CD4-positive, alpha-beta T cell (primary cell): ENCODE measurements at places on chromosomes 3 and 15.

DNA sequence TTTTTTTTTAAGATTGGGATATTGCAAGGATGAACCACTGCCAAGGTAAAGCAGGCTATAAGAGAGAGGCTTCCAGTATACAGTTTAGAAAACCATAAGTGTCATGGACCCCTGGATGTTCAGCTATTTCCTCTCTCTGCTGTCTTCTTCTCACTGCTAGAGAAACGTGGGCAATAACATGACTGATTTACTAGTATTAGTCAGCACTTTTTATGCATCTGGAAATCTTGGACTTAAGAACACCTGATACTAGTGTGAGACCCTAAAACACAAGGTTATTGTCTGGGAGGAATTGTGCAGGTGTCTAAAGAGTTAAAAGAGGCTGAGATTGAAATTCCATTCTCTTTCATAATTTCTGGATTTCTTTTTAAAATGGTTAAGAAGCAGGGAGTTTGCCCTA, 460.6 kb upstream of the MCTP2 start:
- DNase-seq = no peak
- H3K4me3 ChIP-seq = no peak overlapping the region
- no peaks in the 10 kb centered on the region for H3K4me1 ChIP-seq
- no peaks in the 10 kb centered on the region for H3K36me3 ChIP-seq

DNA sequence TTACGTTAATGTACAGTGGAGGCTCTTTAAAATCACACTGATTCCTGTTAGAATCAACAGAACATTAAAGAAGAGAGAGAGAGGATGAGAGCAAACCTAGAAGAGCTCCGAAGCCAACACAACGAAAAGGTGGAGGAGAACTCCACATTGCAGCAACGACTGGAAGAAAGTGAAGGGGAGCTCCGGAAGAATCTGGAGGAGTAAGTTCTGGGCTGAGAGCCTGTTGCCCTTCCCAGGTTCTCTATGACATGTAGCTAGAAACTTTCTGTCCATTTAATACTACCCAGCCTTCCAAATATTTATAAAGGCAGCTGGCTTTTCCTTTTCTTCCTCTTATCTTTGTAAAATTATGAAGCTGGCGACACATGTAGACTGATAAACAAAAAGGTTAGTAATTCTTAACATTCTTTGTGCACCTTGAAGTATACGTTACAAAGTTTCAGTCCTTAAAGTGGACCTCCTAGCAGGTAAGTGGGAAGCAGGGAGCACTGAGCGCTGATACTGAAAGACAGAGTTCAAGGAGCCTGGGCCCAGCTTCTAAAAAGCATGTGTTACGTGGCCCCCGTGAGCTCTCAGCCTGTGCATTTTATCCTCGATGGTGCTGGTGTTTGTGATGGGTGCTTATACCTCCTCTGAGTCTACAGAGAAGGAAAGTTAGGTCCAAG, 75.9 kb downstream of the CGNL1 start:
- H3K27me3 ChIP-seq = no peaks in the 10 kb centered on the region
- no peak for DNase-seq
- no peak overlapping the region for H3K4me3 ChIP-seq
- no peaks in the 10 kb centered on the region for H3K4me1 ChIP-seq
- no peaks in the 10 kb centered on the region for H3K36me3 ChIP-seq

DNA sequence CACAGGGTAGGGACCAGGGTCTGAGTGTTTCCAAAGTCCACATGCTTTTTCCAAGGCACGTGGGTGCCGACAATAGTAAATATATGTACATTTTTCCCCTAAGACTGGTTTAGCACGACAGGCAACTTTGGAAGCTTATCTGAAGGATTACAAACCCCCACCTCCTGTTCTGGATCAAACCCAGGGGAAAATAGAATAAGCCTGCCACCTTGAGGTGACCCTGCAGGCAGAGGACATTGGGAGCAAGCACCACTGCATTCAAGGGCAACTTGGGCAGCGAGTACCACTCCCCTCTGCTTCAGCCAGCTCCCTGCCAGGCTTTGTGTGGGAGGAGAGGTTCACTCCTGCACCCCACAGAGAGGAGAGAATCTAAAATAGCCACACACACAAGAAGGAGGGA, 44.8 kb downstream of the KBTBD12 start:
- no peaks in the 10 kb centered on the region for H3K4me1 ChIP-seq
- no peak overlapping the region for H3K4me3 ChIP-seq
- peak; percentile 3 for DNase-seq
- no peak overlapping the region for H3K27ac ChIP-seq

- DNase-seq = no peak
- H3K36me3 ChIP-seq = no peaks in the 10 kb centered on the region
- H3K27ac ChIP-seq = no peak overlapping the region
- H3K4me3 ChIP-seq = no peak overlapping the region
Measured at GRCh38 chr15:68586274-68586961, 7.6 kb downstream of the CORO2B start.

- H3K27me3 ChIP-seq = no peaks in the 10 kb centered on the region
- no peaks in the 10 kb centered on the region for H3K4me1 ChIP-seq
- no peaks in the 10 kb centered on the region for H3K36me3 ChIP-seq
- DNase-seq = no peak
- H3K4me3 ChIP-seq = no peak overlapping the region
Measured at GRCh38 chr3:55701997-55702396, 214.9 kb upstream of the WNT5A start.

GRCh38 chr3:112304611-112305010, 10.6 kb upstream of the SLC9C1 start:
- DNase-seq = no peak
- no peak overlapping the region for H3K27ac ChIP-seq
- H3K36me3 ChIP-seq = no peaks in the 10 kb centered on the region

DNA sequence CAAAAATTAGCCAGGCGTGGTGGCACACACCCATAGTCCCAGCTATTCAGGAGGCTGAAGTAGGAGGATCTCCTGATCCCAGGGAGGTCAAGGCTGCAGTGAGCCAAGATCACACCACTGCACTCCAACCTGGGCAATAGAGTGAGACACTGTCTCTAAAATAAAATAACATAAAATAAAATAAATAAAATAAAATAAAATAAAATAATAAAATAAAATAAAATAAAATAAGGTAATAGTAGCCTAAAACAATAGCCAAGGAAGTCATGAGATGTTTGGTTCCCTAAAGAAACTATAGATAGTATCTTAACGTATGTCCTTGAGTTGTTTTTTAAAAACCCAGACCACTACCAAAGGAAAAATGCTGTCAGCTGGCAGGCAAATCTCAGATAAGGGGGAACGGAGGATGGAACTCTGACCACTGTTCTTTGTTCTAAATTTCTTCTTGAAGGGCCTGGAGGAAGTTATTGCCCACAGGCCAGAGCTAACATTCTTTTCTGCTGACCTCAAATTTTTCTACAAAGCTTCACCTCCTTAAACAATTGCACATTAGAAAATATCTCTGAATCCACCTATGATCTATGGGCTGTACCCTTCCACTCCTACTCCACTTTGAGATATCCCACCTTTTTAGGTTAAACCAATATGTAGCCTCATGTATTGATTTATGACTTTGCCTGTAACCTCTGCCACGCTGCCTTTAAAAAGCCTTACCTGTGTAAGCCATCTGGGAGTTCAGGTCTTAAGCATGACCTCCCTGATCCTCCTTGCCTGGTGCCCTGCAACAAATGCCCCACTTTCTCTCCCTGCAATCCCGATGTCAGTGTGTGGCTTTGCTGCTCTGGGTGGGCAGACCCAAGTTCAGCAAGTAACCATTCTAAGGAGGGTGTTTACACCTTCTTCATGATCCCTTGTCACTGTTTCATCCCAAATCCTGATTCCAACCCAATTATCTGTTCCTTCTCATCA, 126.2 kb upstream of the BHLHE40 start:
- H3K27ac ChIP-seq = no peak overlapping the region
- no peak overlapping the region for H3K4me3 ChIP-seq
- peaks cover 41% of the 10 kb centered on the region for H3K4me1 ChIP-seq
- H3K36me3 ChIP-seq = no peaks in the 10 kb centered on the region
- no peak for DNase-seq
- no peaks in the 10 kb centered on the region for H3K27me3 ChIP-seq

- no peak overlapping the region for H3K4me3 ChIP-seq
- H3K27me3 ChIP-seq = peaks cover 3% of the 10 kb centered on the region
- H3K27ac ChIP-seq = no peak overlapping the region
- no peaks in the 10 kb centered on the region for H3K4me1 ChIP-seq
- no peak for DNase-seq
- no peaks in the 10 kb centered on the region for H3K36me3 ChIP-seq
Measured at GRCh38 chr15:38201714-38202113, 50.9 kb upstream of the SPRED1 start.

GRCh38 chr3:87318617-87319021, 42.2 kb upstream of the POU1F1 start:
- no peak overlapping the region for H3K27ac ChIP-seq
- no peaks in the 10 kb centered on the region for H3K27me3 ChIP-seq
- no peaks in the 10 kb centered on the region for H3K36me3 ChIP-seq
- DNase-seq = no peak
- no peak overlapping the region for H3K4me3 ChIP-seq

DNA sequence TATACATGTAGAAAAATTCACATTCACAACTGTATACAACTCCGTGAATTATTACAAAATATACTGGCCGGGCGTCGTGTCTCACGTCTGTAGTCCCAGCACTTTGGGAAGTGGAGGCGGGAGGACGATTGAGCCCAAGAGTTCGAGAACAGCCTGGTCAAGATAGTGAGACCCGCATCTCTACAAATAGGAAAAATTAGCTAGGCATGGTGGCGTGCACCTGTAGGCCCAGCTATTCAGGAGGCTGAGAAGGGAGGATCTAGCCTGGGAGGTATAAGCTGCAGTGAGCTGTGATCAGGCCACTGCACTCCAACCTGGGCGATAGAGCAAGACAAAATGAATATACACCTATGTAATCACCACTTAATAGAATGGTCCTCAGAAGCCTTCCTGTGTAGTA, 1.3 kb downstream of the RAD51 start:
- no peak overlapping the region for H3K4me3 ChIP-seq
- no peak overlapping the region for H3K27ac ChIP-seq
- no peaks in the 10 kb centered on the region for H3K27me3 ChIP-seq
- DNase-seq = no peak
- peaks cover 23% of the 10 kb centered on the region for H3K4me1 ChIP-seq

DNA sequence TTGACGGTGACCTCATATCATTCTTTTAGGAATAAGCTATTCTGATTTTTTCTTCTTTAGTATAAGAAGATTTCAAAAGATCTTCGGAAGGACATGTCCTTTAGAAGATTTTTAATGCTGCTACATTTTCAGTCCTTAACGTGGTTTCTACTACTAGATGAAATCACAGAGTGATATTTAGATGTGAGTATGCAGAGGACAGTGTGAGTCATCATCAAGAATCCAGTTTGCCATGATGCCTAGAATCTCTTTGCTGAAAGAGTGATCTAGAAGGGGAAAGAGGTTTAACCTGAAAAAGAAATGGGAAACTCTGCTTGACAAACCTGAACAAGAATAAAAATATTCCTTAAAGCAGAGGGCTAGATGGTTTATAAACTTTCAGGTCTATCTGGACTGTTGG, 43.2 kb downstream of the SLC7A14 start:
- peaks cover 2% of the 10 kb centered on the region for H3K27me3 ChIP-seq
- H3K4me1 ChIP-seq = no peaks in the 10 kb centered on the region
- no peak overlapping the region for H3K27ac ChIP-seq

DNA sequence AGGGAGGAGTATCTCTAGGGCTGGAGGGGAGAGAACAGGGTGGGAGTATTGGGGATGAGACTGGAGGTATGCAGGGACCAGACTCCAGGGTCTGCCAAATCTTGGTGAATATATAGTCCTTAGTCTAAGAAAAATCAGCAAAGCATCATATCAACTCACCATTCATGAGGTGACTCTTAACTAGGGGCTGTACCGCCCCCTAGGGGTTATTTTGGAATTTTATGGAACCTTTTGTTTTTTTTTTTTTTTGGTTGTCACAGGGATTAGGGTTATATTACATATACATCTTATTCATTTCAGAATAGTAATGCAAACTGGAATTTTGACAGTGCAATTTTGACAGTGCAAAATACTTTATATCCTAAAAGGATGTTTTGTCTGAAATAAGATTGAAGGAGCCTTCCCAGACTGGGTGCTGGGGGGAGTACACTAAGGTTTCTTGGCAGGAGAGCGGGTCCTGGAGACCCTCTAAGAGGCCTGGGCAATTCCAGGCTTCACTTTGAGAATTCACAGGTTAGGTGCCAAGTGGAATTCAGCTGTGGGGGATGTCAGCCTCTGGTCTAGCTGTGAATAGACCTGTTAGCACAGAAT, 7.5 kb downstream of the CMTM7 start:
- peaks cover 56% of the 10 kb centered on the region for H3K4me1 ChIP-seq
- peak; percentile 18 for DNase-seq
- H3K27me3 ChIP-seq = no peaks in the 10 kb centered on the region
- H3K27ac ChIP-seq = peak overlapping the region; percentile 13

GRCh38 chr15:83498374-83498773, 51.2 kb downstream of the SH3GL3 start:
- H3K36me3 ChIP-seq = no peaks in the 10 kb centered on the region
- no peak for DNase-seq
- H3K4me1 ChIP-seq = no peaks in the 10 kb centered on the region
- no peaks in the 10 kb centered on the region for H3K27me3 ChIP-seq

GRCh38 chr3:101976473-101976872, 127.2 kb downstream of the NFKBIZ start:
- no peaks in the 10 kb centered on the region for H3K36me3 ChIP-seq
- H3K4me3 ChIP-seq = no peak overlapping the region
- DNase-seq = no peak
- no peak overlapping the region for H3K27ac ChIP-seq

- H3K36me3 ChIP-seq = no peaks in the 10 kb centered on the region
- no peak overlapping the region for H3K27ac ChIP-seq
- peaks cover 2% of the 10 kb centered on the region for H3K27me3 ChIP-seq
- DNase-seq = no peak
- no peak overlapping the region for H3K4me3 ChIP-seq
Measured at GRCh38 chr3:124811436-124811835, 75.7 kb downstream of the ITGB5 start.

DNA sequence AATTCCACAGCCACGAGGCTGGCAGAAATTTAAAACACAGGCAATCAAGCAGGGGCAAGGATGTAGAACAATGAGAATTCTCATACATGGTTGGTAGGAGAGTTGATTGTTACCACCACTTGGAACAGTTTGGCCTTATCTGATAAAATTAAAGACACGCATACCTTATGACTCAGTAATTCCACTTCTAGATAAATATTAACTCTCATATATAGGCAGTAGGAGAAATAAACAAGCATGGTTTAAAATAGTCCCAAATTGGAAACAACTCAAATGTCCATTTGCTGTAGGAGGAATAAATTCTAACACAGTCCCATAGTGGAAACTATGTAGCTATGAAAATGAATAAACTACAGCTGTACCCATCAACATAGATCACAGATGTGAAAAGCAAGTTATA, 42.3 kb upstream of the USP3 start:
- DNase-seq = no peak
- no peak overlapping the region for H3K27ac ChIP-seq
- H3K4me1 ChIP-seq = peaks cover 7% of the 10 kb centered on the region

DNA sequence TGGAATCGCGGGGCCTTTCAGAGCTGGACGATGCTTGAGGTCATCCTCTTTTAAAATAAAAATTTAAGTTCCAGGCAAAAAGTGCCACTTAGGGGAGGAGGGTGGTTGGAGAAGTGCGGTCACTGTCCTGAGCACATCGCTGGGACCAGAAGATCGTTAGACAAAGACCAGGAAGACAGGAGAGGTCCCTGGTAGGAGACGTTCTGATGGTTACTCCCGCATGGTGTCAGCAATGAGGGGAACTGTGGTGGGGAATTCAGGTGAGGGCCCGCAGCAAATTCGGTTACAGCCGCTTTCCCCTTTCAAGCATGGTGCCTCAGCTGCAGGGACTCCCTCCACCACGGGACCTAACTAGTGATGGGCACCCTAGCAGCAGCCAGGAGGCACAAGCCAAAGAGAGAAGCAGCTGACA, 1.0 kb upstream of the ISY1 start:
- peaks cover 24% of the 10 kb centered on the region for H3K4me1 ChIP-seq
- peaks cover 30% of the 10 kb centered on the region for H3K36me3 ChIP-seq
- peak overlapping the region; percentile 82 for H3K4me3 ChIP-seq
